ENCODE measurements at places on chromosomes 6 and 20.

DNA sequence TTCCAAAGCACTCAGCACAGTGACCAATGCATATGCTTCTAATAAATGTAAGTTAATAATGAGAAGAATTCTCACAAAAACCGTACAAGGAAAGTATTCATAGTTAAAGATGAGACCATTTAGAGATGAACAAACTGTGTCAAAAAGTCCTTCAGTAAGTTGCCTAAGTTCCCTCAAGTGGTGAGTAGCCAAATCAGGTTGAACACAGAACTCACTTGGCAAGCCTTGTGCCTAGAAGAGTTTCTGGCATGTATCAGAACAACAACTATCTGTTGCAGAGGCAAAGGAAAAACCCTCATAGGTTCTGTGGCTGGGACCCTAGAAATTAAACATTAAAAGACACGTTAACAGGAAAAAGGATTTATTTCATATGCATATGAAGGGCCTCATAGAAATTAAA is 129.6 kb upstream of the DOK5 start:
- DNase-seq: no peak

DNA sequence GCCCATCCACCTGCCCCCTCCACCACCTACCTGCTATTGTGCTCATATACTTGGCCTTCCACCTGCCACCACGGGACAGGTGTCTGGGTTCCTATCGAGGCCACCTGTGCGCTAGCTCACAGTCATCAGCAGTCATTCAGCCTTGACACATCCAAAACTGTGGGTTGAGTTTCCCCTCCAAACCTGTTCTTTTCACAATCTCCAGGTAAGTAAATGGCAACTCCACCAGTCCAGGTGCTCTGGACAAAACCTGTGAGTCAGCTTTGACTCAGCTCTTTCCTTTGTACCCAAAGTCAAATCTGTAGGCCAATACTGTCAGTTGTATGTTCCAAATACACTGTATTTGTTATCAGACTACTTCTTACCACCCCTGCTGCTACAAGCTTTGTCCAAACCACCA is 52.6 kb downstream of the SPTLC3 start:
- DNase-seq: no peak

GRCh38 chr20:61645732-61646131 is 393.7 kb downstream of the CDH4 start:
- no peak for DNase-seq

GRCh38 chr6:131132360-131132759 is 2.9 kb upstream of the AKAP7 start:
- DNase-seq: no peak

DNA sequence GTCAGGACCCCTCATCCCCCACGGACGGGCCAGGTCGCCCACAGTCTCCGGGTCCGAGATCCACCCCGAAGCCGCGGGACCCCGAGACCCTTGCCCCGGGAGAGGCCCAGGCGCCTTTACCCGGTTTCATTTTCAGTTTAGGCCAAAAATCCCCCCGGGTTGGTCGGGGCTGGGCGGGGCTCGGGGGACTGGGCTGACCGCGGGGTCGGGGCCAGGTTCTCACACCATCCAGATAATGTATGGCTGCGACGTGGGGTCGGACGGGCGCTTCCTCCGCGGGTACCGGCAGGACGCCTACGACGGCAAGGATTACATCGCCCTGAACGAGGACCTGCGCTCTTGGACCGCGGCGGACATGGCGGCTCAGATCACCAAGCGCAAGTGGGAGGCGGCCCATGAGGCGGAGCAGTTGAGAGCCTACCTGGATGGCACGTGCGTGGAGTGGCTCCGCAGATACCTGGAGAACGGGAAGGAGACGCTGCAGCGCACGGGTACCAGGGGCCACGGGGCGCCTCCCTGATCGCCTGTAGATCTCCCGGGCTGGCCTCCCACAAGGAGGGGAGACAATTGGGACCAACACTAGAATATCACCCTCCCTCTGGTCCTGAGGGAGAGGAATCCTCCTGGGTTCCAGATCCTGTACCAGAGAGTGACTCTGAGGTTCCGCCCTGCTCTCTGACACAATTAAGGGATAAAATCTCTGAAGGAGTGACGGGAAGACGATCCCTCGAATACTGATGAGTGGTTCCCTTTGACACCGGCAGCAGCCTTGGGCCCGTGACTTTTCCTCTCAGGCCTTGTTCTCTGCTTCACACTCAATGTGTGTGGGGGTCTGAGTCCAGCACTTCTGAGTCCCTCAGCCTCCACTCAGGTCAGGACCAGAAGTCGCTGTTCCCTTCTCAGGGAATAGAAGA is 978 bp downstream of the HLA-A start:
- no peak for DNase-seq

- DNase-seq: peak; percentile 46
These were observed 2.7 kb downstream of the C20orf204 start for GRCh38 chr20:64038565-64039292.

DNA sequence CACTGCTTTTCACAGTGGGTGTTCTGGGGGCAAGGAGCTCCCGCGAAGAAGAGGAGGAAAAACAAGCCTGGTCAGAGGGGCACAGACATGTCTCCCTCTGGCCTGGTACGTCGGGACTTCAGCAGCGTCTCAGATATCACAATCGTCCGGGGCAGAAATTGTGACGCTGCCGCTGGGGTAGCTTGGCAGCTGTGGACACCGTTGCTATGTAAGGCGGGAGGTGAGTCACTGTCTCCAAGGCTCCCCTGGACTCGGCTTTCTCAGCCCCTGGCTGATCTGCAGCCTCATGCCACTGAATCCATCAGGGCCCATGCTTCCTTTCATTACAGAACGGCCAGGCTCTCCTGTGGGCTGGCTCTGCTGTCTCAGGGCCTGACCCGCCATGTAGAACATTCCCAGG is 98.7 kb downstream of the SULF2 start:
- no peak for DNase-seq

- no peak for DNase-seq
These were observed 74.8 kb downstream of the IYD start for GRCh38 chr6:150443621-150444020.

- no peak for DNase-seq
These were observed 34.9 kb downstream of the NHLRC1 start for GRCh38 chr6:18087396-18088165.

- no peak for DNase-seq
These were observed 13.4 kb downstream of the C20orf173 start for GRCh38 chr20:35515949-35516645.

DNA sequence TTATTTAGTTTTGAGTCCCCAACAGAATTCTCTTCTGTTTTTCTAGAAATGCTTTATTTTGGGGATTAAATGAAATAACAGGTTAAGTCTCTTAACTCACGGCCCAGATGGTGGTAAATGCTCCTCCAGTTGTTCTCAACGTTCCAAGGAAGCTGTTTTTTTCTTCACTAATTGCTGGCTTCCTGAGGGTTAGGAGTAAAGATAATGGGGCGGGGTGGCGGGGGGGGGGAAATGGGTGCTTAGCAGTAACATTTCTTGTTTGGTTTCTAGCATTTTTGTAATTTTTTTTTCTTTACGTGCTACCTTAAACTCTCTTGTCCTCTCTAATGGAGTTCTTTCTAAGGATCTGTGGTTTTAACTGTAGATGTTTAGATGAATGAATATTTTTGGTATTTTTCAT is 2.2 kb downstream of the SRSF3 start:
- no peak for DNase-seq

- DNase-seq: no peak
These were observed 620.7 kb upstream of the BTBD3 start for GRCh38 chr20:11296951-11297350.

DNA sequence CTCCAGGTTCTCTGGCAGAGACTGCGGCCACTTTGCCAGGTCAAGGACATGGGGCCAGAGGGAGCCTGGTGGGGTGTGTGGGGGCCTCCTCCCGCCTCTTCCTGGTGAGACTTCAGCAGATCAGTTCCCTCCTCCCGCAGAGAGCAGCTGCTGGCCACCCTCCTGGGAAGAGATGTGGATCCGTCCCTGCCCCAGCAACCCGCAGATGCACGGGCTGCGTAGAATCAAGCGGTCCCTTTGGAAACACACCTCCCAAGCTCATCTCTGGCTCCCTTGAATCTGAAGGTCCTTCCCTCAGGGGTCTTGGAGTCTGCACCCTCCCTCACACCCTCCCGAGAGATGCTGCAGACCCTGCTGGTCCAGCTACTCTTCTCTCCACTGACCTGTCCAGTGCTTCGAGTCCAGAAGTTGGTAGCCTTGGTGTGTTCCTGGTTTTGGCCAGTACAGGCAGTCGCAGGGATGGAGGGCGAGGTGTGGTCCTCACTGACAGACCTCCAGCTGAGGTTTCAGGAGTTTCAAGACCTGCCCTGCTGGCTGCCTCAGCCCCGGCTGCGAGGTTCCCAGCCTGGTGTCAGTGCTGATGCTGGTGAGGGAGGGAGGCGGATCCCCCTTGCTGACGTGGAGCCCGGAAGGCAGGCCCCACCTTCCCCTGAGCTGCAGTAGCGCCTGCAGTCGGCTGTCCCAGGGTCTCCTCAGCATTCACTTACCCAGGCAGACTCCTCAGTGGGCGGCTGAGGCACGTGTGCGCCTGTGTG is at the start of gene NPBWR2:
TSS of gene NPBWR2 (minus strand) at position 585 of the 755 bp plus-strand sequence. CDS start 734 bp downstream, outside the sequence.
- no peak for DNase-seq

- DNase-seq: no peak
These were observed 932 bp upstream of the EZR start for GRCh38 chr6:158819977-158820622.

GRCh38 chr20:25315418-25316210 is 67.7 kb downstream of the PYGB start:
- no peak for DNase-seq

GRCh38 chr6:44185953-44186634 is 27.5 kb downstream of the CAPN11 start:
- no peak for DNase-seq

DNA sequence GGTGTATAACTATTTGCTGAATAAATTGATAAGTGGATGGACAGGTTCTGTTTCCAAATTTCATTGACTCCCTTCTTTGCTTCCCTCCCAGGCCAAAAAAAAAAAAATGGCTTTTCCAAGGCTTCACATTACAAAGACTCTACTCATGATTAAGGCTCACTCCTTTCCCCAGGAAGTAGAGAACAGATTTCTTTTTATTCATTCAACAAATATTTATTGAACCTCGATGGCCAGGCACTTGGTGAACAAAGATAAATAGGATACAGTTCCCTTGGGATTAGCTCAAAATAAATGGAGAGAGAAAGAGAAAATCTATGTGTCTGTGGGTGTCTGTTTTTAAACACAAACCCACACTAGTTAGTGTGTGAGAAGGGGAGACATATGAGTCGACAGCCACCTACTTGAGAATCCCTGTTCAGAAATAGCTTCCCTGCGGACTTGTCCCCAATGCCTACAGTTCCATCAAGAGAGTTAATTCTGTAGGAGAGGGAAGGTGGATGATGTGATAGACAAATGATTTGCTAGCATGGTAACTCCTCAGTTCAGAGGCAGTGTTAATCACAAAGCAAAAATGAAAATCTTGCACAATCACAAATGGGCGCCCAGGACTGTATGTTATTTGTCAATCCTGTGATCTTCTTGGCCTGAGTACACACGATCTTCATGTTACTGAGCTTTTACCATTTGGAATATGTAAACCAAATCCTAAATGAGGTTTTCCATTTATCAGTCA is 20.3 kb downstream of the TRAF3IP2 start:
- no peak for DNase-seq

GRCh38 chr6:157614026-157614568 is 208.9 kb upstream of the SNX9 start:
- DNase-seq: no peak

DNA sequence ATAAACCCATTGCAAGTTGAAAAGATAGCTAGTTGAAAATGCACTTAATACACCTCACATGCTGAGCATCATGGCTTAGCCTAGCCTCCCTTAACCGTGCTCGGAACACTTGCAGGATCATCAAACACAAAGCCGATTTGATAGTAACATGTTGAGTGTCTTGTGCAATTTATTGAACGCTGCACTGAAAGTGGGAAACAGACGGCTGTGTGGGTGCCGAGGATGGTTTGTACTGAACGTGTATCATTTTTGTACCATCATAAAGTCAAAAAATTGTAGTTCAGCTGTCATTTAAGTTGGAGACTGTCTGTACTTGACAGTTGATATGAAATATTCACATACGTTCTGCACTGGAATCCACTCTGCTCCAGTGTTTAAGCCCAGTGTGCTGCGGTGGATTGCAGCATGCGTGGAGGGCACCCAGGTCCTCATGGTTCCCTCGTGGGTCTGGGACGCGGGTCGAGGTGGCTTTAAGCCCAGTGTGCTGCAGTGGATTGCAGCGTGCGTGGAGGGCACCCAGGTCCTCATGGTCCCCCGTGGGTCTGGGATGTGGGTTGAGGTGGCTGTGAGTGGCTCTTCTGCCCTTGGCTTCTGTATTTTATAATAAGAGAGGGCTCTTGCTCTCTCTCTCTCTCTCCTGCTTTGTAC is 77.0 kb downstream of the CDH4 start:
- no peak for DNase-seq

GRCh38 chr6:46013639-46014038 is 2.0 kb downstream of the CLIC5 start:
- no peak for DNase-seq

DNA sequence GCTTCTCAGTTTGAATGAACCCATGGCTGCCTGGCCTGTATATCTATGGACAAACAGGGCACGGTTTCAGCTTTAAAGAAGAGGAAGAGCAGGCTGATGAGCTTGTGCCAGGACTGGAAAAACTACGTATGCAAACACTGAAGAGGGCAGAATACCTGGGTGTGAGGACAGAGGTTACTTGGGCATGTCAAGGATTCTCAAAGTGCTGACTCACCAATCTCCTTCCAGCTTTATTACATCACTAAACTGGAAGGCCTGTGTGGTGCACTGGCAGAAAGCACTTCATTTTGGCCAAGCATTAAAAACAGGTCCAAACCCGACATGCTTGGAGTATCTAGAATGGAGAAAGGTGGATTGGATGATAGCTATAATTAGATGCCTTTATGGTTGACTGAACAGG is 95.2 kb downstream of the GMPR start:
- no peak for DNase-seq

- no peak for DNase-seq
These were observed 52.0 kb upstream of the GATA5 start for GRCh38 chr20:62527781-62528180.

GRCh38 chr6:129902681-129903080 is 41.6 kb upstream of the TMEM244 start:
- no peak for DNase-seq

GRCh38 chr6:133241086-133241900 is at the start of gene EYA4:
TSS of gene EYA4 (plus strand) at chr6:133241357. CDS start at chr6:133274781, 33,424 bp downstream.
- no peak for DNase-seq

GRCh38 chr6:107348224-107348623 is 111.1 kb downstream of the PDSS2 start:
- DNase-seq: no peak

DNA sequence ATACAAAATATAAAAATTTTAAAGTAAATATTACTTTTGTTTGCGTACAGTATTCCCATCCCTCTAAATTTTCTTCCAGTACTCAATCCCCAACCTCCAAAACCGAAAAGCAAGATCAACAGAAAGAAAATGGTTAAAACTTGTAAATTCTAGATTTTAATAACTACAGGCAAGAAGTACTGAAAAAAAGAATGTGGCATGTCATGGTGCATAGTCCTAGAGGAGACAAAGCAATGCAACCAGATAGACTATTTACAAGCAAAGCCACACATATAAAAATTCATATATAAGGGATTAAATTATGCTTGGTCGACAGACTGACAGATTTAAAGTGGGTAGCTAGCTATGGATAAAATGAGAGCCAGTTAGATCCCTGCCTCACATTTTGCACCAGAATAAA is 56.5 kb upstream of the HFE start:
- no peak for DNase-seq
